ENCODE measurements at places on chromosomes 4 and X.

- DNase-seq = no peak
Measured at GRCh38 chrX:72145181-72145580, 13.5 kb upstream of the RTL5 start.

DNA sequence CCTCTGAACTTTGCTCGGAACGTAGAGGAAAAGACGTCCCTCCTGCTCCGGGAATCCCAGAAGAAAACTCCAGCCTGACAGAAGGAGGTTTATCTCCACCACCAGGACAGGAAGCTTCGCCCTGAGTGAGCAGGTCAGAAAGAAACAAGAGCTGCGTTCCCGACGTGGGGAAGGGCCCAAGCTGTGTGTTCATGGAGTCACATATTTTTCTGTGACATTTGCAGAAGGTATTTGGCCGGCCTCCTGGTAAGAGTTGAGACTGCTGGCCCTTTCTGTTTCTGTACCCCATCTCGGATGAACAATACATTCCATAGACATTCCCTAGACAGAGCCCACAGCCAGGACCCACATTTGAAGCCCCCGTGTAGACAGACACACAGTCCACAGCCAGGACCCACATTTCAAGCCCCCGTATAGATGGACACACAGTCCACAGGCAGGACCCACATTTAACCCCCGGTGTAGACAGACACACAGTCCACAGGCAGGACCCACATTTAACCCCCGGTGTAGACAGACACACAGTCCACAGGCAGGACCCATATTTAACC, 230.8 kb downstream of the SHOX start:
- no peak for DNase-seq

GRCh38 chrX:143058120-143058519, 32.4 kb downstream of the SPANXN4 start:
- no peak for DNase-seq

GRCh38 chr4:40991908-40992307, 222.4 kb downstream of the APBB2 start:
- DNase-seq = no peak

- DNase-seq = no peak
Measured at GRCh38 chr4:93718233-93718632, 110.3 kb upstream of the ATOH1 start.

DNA sequence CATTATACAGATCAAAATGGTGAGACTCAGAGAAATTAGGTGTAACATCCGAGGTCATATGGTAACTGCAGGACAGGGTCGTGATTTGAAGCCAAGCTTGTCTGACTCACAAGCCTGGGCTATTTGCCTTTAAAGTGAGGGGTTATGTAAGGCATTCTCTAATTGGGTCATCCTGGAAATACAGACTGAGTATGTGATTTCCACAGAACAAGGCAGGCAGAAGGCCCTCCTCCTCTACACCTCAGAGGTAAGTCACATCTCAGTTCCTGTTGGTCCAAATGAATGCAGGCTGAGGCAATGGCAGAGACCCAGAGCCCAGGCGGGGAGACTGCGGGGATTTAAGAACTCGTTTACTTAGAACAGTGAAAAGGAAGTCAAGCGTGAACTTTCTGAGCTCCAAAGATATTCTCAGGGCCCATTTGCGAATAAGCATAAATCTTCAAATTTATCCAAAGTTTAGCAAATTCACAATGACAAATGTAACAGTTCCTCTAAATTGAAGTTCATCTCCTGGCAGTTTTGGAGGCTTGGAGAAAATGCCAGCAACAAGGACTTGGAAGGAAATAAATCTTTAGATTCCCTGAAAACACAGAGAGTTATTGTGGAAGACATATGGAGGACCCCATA, 153.3 kb downstream of the LDB2 start:
- DNase-seq = no peak

DNA sequence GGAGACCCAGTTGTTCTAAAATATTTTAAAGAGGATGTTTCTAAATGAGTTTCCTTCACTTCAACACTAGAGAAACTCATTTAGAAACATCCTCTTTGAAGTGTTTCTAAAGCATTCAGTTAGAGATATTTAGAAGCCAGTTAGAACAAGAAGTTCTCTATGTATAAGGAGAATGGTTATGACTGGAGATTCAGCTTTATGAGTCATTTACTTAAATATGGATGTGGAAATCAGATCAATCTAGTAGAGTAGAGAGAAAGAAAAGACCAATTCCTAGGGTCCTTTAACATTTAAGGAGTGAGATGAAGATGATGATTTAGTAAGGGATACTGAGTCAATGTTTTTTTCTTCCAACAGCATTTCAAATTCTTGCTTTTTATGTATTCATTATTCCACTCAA, 234.1 kb downstream of the GRXCR1 start:
- DNase-seq = no peak

GRCh38 chr4:65007841-65008439, 598.7 kb upstream of the TECRL start:
- DNase-seq = no peak

GRCh38 chr4:41598580-41598979, 60.6 kb downstream of the LIMCH1 start:
- no peak for DNase-seq

GRCh38 chr4:78962597-78963115, 23.4 kb upstream of the PAQR3 start:
- no peak for DNase-seq

Measured in stimulated activated CD4-positive, alpha-beta T cell treated with anti-CD3 and anti-CD28 coated beads, Interleukin-4, amount 100 ng/mL, for 1 hour (primary cell).